Activated T-cell treated with anti-CD3 and anti-CD28 coated beads for 4 hours (primary cell): ENCODE measurements at places on chromosomes 4 and X.

- DNase-seq, result no peak
These were observed 7.4 kb upstream of the DYNLT3 start for GRCh38 chrX:37854748-37855147.

DNA sequence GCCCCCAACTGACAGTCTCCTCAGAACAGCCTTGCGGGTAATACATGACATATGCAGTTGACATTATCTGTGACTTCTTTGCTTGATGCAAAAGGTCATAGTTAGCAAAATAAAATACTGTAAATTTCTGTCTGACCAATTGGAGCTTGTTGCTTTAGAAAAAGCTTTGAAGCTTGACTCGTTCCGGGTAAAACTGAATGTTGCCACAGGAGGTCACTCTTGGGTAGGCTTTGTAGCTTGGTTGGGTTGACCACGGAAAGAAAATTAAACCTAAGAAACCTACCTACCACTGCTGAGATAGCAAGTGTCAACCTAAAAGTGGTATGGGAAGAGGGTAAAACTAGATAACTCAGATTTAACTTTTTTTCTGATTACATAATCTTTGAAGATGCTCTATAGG, 23.2 kb downstream of the PRPS2 start:
- DNase-seq, result peak; percentile 13

DNA sequence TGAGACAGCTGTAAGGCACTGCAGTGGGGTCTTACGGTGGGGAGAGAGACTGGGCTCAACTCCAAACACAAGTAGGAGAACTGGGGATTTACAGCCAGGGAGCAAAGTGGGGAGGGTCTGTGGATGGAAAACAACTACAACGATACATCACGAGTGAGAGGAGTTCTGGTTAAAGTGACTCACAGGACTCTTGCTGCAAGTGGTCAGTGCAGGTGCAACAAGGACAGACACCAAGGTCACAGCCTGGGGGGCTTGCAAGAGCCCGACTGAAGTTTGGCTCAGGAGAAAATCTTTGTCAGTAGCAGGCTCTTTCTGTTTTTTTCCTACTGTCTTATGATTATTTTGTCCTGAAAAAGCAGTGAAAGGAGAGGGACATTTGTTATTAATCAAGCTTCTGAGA, 10.1 kb upstream of the FAT1 start:
- DNase-seq, result no peak

- no peak for DNase-seq
These were observed 126.5 kb downstream of the REELD1 start for GRCh38 chr4:146340798-146341197.

DNA sequence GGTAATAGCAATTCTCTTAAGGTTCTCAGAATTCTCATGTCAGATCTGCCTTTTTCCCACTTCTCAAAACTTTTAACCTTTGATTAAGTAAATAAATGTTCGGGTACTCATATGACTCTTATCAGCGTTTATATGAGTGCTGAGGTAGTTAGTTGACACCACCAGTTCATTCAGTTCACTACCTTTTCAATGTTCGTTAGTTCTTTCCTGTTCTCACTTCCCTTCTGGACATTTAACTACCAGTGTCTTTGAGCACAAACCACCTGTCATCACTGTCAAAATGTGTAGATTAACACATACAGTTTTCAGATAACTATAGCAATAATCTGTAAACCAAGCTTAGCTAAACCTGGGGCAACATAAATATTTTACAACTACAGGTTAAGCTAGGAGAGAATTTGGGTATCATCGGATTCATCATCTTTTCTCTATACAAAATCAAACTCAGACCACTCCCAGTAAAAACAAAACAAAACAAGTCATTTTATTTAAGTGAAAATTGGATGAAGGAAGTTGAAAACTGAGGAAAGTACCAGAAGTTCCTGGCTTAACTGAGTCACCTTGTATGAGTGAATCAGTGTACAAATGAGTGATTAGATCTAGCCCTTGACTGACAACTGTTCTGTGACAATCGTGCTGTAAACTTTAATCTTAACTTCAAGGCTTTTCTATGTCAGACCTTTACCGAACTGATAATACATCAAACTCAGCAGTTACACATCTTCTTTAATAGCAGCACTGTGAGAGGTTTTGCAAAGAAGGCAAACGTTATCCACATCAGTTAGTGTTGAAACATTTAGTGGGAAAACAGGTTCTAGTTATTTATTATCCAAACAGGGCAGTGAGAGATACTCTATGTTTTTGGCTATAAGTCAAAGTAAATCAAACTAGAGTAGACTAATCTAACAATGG, 41.9 kb downstream of the ARHGEF38 start:
- no peak for DNase-seq

- no peak for DNase-seq
These were observed 587 bp downstream of the CD99 start for GRCh38 chrX:2691543-2692220.

DNA sequence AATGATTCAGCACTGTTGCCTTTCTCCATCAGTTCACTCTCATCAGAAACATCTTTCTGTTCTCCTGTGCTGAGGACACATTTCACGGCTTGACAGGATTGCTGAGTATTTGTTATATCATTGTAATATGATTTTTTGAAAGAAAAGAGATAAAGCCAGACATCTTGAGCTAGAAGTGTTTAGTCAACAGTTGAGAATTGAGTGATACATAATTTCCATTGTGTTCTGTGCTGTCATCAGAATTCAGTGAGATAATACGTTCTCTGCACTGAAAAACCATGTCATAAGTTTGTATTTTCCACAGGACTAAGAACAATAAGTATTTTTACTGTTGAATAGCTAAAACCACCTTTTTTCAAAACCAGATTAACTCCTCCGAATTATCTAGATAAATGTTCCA, 50.2 kb upstream of the GPRIN3 start:
- no peak for DNase-seq
